T-helper 9 cell (primary cell): ENCODE measurements at places on chromosomes 5 and 9.

GRCh38 chr5:69492391-69492922, at the start of gene OCLN:
TSS of gene OCLN (plus strand) at chr5:69492790. CDS start at chr5:69504245, 11,455 bp downstream.
- no peak for DNase-seq

DNA sequence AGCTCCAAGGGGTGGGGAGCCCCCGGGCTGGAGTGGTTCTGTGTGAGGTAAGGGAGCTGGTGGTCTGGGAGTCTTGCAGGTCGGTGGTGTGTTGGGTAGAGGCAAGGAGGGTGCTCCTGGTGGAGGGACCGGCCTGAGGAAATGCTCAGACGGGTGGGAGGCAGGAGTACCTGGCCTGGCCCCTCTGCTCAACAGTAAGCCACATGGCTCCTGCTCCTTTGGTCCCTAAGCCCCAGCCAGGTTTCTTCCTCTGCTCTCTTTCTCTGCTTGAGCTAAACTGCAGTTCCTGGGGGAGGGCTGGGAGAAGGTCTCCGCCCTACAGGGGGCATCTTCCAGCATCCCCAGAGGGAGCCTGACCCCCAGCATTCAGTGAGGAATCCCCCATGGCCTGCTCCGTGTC, 17.2 kb downstream of the TSPAN17 start:
- DNase-seq: no peak

- DNase-seq: no peak
Measured at GRCh38 chr5:135266975-135267374, 132.1 kb downstream of the MACROH2A1 start.

GRCh38 chr9:27150746-27151406, 41.9 kb downstream of the TEK start:
- no peak for DNase-seq

- DNase-seq: no peak
Measured at GRCh38 chr5:178085316-178085715, 28.0 kb upstream of the N4BP3 start.

GRCh38 chr9:123629531-123629930, 273.5 kb downstream of the CRB2 start:
- no peak for DNase-seq

- DNase-seq: no peak
Measured at GRCh38 chr9:115914291-115914690, 239.3 kb upstream of the PAPPA start.

- no peak for DNase-seq
Measured at GRCh38 chr5:159171274-159171673, 38.1 kb downstream of the RNF145 start.

- no peak for DNase-seq
Measured at GRCh38 chr5:1786621-1787471, 12.8 kb downstream of the MRPL36 start.

- no peak for DNase-seq
Measured at GRCh38 chr5:137136991-137137632, 362.0 kb downstream of the SPOCK1 start.

DNA sequence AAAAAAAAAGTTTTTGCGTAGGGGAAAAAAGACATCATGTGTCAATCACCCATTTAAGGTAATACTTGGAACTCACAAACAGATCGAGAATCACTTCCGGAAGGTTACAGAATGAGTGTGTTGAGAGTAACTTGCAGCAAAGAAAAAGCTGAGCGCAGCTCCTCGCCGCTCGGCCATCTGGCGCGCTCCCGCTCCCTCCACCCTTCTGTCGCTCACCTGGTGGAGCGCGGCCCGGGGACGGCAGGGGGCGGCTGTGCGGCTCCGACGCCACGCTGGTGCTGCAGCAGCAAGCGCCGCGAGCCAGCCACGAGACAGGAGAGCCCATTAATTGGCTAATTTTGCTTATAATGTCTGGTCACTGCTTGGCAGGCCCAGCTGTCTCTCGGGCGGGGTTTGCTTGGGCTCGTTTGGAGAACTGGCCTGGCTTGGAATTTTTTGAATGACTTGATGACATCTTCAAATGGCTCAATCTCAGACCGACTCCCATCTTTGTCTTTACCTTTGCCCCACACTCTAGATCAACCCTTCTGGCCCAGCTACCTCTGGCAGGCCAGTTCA, 601.8 kb downstream of the CCDC171 start:
- DNase-seq: no peak

GRCh38 chr9:14260101-14260500, 53.8 kb downstream of the NFIB start:
- no peak for DNase-seq

DNA sequence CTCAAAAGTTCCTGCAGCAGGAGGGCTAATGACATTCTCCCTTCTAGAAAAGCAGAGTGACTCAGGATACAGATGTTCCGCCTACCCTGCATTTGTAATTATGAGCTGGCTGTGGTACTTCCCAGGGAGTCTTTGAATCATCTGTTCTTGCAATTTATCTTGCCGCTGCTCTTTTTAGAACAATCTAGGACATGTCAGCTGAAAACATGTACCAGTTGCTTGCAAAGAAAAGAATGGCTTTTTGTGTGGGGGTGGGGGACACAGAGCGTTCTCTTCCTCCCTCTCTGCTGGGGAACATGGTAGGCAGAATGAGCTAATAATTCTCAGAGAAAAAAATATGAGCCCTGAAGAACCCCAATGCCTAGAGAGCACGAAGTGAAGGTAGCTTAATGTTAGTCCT, 51.7 kb upstream of the TUT7 start:
- DNase-seq: no peak

DNA sequence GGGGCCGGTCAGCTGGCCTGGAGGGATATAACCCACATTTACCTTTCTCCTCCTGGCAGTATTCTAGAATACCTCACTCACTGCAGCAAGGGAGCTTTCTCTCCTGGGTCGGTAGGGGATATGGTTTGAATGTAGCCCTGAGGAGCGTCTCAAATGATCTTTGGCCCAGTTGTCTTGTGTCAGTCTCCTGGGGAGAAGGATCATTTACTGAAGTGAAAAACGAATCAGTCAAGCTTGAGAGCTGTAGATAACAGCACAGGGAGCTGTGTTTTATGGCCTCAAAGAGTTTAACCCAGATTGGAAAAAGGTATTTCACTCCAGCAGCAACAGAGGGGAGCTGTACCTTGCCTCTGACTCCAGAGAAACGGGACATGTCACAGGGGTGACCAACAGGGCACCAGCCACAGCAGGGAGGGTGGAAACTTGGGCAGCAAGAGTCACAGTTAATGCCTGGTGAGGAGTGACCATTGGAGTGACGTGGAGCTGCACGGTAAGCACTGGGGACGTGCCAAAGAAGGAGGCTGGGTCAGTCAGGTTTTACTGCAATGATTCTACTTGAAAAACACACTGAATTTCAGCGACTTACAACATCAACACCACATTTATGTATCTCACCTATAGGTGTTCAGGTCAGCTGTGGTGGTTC, 29.8 kb upstream of the ZFR start:
- no peak for DNase-seq

DNA sequence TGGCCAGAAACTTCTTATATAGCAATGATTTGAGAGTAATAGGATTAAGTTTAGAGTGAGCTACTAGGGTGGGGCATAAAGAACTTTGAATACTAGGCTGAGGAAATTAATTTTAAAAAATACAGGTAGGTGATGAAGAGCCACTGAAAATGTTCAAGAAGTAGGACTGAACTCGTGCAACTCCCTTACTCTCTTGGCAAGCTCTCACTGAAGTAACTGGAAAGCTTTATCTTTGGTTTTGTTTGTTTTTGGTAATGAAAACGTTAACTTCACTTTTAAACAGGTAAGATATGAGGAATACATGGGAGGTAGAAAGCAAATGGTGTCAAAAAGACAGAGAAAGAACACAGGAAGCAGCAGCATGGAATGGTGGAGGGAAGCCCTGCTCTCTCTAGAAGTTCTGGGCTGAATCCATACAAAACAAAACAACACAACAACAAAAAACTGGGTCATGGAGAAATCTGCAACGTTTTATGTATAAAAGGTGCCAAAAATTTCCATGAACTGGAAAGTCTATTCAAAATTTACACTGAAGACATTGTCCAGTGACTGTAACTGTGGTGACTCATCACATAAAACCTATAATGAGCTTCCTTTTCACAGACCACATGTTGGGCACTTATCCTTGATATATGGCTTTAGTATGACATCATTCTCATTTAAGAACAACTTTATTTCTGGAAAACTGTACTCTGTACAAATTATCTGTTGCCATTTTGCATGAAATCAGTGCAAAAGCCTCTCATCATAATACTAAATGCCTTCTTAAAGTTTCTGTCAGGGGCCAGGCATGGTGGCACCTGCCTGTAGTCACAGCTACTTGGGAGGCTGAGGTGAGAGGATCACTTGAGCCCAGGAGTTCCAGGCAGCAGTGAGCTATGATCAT, 91.2 kb upstream of the CHD1 start:
- DNase-seq: no peak

DNA sequence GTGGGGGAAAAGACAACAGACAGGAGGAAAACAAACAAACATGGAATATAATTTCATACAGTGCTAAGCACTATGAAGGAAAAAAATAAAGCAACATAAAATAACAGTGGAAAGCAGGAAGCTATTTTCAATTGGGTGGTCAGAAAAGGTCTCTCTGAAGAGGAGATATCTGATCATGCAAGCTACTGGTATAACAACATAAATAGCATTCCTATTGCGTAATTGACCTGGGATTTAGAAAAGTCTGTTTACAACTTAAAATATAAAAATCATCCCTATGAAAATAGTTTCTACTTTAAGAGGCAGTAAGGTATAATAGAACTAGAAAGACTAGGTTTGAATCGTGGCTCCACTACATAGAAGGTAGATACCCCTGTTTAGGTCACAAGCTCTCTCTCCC, 61.4 kb downstream of the FBXW11 start:
- DNase-seq: no peak

DNA sequence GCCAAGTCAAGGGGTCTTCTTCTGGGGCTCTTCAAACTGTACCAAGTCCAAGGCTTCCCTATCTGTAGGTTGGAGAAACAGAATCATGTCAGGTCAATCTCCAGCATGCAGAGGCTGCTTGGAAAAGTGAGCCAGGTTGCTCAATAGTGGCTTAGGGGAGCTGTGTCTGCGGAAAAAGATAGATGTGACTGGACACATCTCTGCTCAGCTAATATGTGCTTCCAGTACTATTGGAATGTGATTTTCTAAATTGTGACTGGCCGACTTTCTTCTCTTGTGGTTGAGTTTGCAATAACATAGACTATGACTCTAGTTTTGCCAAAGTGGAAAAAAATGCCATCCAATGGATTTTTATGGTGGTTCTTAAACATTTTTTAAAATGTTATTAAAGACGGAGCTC, 136.7 kb downstream of the BOD1 start:
- no peak for DNase-seq

- no peak for DNase-seq
Measured at GRCh38 chr9:27853529-27853928, 280.2 kb upstream of the C9orf72 start.

- no peak for DNase-seq
Measured at GRCh38 chr5:111387361-111387760, 125.0 kb downstream of the STARD4 start.

DNA sequence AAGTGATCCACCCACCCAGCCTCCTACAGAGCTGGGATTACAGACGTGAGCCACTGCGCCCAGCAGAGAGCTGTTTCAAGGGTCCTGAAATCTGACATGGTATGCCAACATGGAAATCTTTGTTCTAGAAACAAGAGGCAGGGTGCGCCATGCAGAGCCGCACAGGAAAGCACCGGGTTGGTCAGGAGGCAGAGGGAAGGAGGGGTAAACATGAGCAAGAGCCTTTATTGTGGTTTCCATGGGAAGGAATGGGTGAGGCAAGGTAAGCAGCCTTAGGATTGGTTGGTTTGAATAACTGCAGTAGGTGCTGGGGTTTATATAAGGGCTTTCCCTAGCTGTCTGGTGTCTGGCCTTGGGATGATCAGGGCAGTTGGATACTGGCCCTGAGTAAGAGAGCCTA, 5.5 kb upstream of the EXOSC2 start:
- DNase-seq: no peak

GRCh38 chr9:83266666-83267496, 203.9 kb upstream of the RASEF start:
- DNase-seq: no peak
